ENCODE measurements at places on chromosomes 5 and 9.

- DNase-seq = no peak
Observed at GRCh38 chr9:5857928-5858327, 25.0 kb upstream of the ERMP1 start.

- no peak for DNase-seq
Observed at GRCh38 chr5:56601641-56602071, 213.7 kb upstream of the MAP3K1 start.

GRCh38 chr9:93098236-93098946, 2.4 kb downstream of the CARD19 start:
- no peak for DNase-seq

- no peak for DNase-seq
Observed at GRCh38 chr9:103941104-103941503, 153.0 kb upstream of the SMC2 start.

DNA sequence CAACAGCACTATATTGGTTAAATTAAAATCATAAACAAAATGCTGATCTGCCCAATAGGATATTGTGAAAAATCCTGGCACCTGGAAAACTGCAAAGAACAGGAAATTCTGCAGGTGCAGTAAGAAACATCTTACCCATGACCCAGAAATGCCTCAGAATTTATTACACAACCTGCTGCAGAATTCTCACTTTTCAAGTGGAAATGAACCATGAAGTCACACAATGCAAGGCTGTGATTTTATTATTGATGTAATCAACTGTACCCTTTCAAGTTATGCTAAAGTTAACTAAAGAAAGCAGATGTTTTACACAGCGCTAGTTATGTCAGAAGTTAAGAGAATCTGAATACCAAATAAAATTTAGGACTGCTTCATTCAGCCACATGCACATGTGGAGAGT, 6.0 kb downstream of the STRBP start:
- no peak for DNase-seq

GRCh38 chr9:137195525-137196220, 4.9 kb downstream of the TPRN start:
- no peak for DNase-seq

- DNase-seq = no peak
Observed at GRCh38 chr5:155540000-155540595, 526.5 kb downstream of the KIF4B start.

Measured in stimulated activated CD8-positive, alpha-beta memory T cell treated with anti-CD3 and anti-CD28 coated beads, Interleukin-15, amount 100 ng/mL, for 4 hours (primary cell).